ENCODE measurements at places on chromosomes 11 and 22. TPM values are rescaled to one million over a fixed set of nuclear protein-coding genes. Genes with fewer than 3 reads are reported as not detected.

DNA sequence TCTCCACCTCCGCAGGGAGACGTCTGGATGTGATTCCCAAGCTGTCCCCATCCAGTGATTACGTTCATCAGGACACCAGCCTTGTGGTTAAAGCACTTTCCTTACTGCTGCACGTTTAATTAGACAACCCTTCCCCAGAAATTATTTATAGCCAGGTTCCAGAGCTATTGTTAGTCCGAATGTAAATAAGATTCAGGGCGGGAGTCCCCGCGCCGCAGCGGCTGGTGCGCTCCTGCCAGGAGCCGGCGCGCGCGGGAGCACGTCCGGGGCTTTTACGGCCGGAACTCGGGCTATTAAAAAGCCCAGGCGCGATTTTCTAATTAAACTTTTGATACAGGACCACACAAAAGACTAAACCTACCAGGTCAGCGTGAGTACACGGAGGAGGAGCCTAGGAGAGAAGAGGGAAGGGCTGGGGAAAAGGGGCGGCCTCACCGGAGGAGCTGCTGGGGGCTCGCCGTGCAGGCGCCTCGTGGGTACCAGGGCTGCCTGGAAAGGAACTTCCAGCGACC is 538.3 kb downstream of the OPCML start:
- DNase-seq, result no peak

GRCh38 chr22:19912271-19912999 is 29.1 kb upstream of the COMT start:
- DNase-seq, result peak; percentile 20

DNA sequence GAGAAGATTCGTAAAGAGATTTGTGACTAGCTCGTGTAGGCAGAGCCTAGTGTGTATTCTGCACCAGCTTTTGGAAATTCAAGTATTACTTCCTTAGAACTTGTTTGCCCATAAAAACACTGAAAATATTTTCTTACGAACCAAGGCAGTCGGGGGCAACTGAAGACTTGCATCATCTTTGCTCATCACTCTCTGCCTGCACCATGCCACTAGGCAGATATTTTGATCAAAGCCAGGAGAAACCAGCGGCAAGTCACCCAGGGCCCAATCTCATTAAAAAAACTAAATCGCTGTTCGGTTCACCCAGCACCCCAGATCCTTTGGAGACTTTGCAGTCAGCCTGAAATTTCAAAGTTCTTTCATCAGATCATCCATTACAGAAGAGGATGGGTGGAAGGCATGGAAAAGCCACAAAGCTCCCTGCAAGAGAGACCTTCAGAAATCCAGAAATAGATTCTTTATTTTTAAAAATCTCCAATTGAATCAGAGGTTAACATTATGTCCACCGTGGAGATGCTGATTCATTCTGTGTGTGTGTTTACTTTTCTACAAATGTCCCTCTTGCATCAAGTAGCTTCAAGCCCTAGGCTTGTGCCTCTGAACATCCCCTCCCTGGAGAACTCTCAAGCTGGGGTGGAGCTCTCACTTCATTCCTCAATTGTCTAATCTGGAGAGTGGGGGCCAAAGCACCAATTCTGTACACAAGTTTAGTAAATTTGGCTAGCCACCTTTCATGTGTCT is 78.4 kb downstream of the ETS1 start:
- no peak for DNase-seq

- DNase-seq, result no peak
Observed at GRCh38 chr11:69896250-69896649, 77.0 kb upstream of the FGF3 start.

DNA sequence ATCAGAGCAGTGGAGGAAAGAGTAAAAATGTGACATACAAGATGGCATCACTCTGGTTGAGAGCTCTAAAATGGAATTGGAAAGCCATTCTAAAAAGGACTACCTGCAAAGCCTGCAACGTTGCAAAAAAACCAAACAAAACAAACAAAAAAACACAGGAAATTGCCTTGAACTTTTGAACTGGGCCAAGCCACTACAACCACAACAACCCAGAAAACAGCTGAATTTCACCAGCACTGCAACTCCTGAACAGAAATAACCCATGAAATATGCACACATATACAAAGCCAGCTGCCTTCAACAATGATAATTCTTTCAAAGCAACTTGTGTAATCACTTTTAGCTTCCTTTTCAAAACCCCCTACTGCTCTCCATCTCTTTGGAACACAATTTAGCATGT is 326.6 kb upstream of the LRRC4C start:
- no peak for DNase-seq

GRCh38 chr11:128042290-128042751 is 545.0 kb downstream of the ETS1 start:
- no peak for DNase-seq

The PANX2 gene
- not detected for total RNA-seq

The TRIM6 gene
- not detected for total RNA-seq

DNA sequence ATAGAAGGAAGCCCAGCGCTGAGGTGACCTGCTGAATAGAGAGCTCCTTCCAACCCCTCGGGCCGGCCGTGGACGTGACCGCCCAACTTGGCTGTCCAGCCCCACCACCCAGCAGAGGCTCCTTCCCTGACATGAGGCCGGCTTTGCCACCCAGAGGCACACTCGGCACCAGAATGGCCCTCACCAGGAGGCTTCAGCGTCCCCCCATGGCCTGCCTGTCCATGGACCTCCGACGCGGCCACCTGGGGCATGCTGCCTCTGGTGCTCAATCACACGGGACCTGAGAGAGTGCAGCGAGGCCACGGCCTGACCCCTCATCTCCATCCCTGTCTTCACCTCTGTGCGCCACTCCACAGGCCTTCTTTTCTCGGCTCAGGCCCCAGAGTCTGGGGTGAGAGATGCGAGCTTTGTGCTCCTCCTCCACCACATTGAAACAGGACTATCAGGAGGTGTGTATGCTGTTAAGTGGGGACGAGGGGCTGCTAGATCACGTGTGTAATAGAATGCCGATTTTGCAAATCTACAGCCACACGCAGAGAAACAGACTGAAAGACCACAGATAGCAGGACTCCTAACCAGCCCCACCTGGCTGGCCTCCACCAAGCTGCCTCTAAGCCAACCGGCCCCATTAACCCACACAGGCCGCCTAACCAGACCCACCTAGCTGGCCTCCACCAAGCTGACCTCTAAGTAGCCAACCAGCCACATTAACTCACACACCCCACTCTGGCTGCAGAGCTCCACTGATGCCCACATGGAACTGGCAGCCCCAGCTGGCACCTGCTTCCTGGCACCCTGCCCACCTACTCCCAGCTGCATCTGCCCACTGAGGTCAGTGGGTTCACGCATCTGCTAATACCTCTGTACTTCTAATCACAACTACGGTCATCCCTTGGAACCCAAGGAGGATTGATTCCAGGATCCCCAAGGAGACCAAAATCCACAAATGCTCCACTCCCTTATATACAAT is 20.7 kb downstream of the LINC01488 start:
- no peak for DNase-seq

GRCh38 chr11:486189-486588 is 20.9 kb downstream of the RNH1 start:
- no peak for DNase-seq

DNA sequence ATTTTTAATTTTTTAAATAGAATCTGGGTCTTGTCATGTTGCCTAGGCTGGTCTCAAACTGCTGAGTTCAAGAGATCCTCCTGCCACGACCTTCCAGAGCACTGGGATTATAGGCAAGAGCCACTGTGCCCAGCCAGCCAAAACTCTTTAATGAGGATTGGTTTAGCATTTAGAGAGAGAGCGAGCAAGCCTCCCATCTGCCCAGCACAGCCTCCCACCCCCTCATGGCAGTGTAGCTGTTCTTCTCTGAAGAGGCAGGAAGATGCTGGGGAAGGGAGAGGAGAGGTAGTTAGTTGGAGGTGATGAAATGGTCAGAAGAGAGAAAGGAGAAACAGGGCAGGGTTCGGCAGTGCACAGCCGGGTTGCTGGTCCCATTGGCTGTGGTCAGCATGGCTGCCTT is 105.7 kb downstream of the SCN3B start:
- DNase-seq, result no peak

DNA sequence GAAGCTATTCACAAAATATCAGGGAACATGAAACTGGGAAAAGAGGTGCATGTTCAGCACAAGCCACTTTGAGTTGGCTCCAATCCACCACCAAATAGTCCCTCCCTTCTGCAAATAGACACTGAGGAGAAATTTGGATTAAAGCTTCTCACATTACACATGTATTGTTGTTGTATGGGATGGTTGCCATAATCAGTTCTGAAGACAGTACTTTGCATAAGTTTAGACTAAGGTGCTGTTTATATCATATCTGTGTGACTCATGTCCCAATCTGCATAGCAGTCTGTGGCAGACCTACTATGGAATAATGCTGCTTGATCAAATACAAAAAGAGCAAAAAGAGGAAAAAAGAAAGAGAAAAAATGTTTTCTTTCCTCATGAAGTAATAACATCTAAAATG is 376.7 kb upstream of the DDI1 start:
- DNase-seq, result no peak

The OR8D4 gene
- total RNA-seq, result not detected

The CSTF3 gene
- 64.2 TPM for total RNA-seq

The PRG3 gene
- total RNA-seq, result not detected

- peak; percentile 83 for DNase-seq
Observed at GRCh38 chr11:120344302-120345004, 8.2 kb downstream of the ARHGEF12 start.

GRCh38 chr11:119928047-119928446 is 199.0 kb upstream of the NECTIN1 start:
- DNase-seq, result no peak

The BIRC3 gene
- total RNA-seq, result 66.9 TPM

DNA sequence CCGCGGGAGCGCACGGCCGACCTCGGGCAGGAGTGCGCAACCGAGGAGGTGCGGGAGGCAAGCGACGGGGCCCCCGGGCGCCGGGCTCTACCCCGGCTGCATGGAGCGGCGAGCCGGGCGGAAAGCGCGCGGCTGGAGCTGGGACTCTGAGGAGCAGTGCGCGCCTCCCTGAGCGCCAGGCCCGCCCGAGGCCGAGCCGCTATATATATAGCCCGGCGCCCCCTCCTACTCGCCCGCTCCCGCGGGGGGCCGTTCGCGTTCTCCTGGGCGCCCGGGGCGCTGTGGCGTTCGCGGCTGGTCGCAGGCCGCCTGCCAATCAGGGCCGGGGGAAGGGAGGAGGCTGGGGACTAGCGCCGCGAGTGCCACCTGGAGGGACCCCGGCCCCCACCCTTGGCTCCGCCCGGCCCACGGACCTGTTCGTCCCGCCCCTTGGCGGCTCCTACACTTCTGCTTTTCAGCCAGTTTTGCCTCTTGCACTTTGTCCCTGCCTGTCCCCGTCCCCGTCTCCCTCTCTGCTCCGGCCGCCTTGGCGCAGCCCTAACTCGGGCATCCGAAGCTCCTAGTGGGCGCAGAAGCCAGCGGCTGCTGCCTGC is at the start of gene FGF4:
Gene FGF4, minus strand, starts transcription at position 179 of the 593 bp plus-strand sequence. CDS start 257 bp downstream, outside the sequence.
- DNase-seq, result no peak

- DNase-seq, result no peak
Observed at GRCh38 chr22:24501301-24502005, 6.3 kb downstream of the UPB1 start.

- DNase-seq, result no peak
Observed at GRCh38 chr11:72439455-72439854, 5.1 kb upstream of the CLPB start.

GRCh38 chr11:1199751-1200610 is 22.9 kb upstream of the MUC5B start:
- DNase-seq, result no peak

DNA sequence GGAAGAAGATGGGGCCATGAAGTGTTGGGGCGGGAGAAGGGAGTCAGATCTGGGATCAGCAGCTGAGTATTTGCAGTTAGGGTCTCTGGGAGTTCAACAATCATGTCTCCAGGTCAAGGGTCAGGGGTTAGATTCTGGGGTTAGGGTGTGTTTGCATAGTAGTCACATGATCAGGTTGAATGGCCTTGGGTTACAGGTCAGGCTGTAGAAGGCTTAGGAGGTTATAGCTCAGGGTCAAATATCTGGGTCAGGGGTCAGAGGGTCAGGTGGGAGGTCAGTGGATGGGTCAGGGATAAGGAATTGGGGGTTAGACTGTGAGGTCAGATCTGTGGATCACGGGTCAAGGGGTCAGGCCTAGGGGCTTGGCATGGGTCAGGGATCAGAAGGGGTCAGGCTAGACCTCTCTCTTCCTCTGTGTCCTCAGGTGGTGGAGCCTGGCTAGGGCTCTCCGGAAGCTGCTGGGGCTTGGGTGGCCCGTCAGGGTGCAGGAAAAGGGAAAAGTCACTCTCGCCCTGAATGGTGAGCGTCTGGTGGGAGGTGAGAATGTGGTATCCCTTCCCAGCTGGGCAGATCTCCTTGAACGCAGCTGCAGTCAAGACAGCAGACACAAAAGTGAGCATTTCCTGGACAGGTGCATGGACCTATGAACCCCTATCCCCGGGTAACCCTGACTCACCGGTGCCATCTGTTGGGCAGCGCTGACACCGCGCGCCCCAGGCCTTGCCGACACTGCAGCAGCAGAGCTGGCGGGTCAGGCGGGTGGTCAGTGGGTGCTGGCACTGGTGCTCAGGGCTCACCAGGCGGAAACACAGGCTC is 6.4 kb downstream of the LTBP3 start:
- peak; percentile 91 for DNase-seq

DNA sequence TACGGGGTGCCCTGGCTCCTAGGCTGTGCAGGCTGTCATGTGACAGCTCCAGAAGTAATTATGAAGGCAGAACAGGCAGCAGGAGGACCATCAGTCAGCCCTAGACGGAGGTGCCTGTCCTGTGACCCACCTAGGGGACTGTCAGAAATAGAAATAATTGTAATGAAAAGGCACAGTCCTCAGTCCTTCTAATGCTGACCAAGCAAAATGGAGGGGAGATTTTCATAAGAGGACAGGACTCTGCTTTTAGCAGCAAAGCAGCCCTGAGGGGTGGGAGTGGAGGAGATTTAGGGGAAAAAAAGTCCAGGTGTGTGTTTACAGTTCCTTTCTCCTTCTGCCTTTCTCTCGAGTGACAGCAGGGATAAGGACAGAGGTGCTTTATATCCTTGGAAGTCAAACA is 108.3 kb upstream of the KIRREL3 start:
- DNase-seq, result no peak

The PAK1 gene
- total RNA-seq, result 3.4 TPM

The CD151 gene
- total RNA-seq, result 0.84 TPM

The CPSF7 gene
- total RNA-seq, result 153 TPM

The TSPAN4 gene
- 9.4 TPM for total RNA-seq

The GTSE1 gene
- 109 TPM for total RNA-seq
